ENCODE measurements at places on chromosomes 3 and 15. TPM values are rescaled to one million over a fixed set of nuclear protein-coding genes. Genes with fewer than 3 reads are reported as not detected.

Gene ZPLD1
- polyA plus RNA-seq, result 0.59 TPM

Gene GOLGA8S
- 2.0 TPM for polyA plus RNA-seq

GRCh38 chr3:152282813-152283212 lies 14.1 kb downstream of the MBNL1 start:
- no peak for DNase-seq

DNA sequence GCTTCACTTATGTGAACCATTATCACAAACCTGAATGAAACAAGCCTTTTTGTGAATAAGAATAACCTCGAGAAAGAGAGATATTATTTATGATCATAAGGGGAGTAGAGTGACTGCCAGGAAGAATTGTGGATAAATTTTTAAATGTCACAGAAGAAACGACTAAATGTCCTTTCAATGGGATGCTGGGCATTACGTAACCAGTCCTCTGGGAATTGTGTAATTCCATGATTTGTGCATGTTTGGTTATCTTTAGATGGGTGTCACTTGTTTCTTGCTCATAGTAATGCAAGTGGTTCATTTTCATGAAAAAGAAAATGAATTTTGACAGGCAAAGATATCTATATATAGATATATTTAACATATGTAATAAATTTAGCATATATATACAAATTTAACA lies 379.5 kb upstream of the AGTR1 start:
- DNase-seq, result no peak

DNA sequence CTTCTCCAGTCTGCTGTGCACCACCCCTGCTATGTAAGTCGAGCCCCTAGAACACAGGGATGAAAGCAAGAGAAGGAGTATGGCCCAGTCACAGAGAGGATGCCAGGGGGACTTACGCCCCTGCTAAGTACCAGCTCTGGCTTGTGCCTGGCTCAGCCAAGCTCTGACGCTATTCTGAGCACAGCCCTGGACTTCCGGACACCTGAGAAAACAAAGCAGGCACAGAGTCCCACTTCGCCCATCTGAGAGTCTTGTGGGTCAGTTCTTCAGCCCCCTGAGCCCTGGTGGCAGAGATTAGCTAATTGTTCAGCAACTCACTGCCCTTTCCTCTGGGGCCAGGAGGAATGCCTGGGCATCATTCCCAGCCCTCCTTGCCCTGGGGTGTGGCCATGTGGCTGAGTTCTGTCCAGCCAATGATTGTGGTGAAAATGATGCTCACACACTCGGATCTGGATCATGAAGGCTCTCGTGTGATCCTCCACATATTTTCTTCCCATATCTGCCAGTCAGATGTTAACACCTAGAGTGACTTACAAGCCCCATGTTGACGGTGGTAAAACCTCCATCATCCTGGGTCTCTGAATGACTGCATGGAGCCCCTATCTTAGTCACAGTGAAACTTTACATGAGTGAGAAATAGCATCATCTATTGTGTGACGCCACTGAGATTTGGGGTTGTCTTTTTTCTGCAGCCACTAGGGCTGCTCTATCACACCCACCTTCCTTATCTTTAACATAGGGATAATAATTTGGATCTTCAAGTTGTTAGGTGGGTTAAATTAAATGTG lies 105.7 kb downstream of the TPRA1 start:
- DNase-seq, result no peak

DNA sequence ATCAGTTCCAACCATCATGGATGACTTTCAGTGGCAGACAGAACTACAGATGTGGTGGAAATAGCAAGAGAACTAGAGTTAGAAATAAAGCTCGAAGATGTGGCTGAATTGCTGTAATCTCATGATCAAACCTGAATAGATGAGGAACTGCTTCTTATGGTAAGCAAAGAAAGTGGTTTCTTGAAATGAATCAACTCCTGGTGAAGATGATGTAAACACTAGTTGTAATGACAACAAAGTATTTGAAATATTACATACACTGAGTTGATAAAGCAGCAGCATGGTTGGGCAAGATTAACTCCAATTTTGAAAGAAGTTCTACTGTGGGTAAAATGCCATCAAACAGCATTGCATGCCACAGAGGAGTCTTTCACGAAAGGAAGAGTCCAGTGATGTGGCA lies 131.7 kb upstream of the FAM3D start:
- DNase-seq, result no peak

GRCh38 chr3:75224412-75224811 lies 439.7 kb upstream of the FRG2C start:
- DNase-seq, result no peak

- DNase-seq, result no peak
Measured at GRCh38 chr3:171776411-171776810, 33.9 kb downstream of the PLD1 start.
